Amygdala (tissue), 56 donors: ENCODE measurements at places on chromosomes 16 and 17.

DNA sequence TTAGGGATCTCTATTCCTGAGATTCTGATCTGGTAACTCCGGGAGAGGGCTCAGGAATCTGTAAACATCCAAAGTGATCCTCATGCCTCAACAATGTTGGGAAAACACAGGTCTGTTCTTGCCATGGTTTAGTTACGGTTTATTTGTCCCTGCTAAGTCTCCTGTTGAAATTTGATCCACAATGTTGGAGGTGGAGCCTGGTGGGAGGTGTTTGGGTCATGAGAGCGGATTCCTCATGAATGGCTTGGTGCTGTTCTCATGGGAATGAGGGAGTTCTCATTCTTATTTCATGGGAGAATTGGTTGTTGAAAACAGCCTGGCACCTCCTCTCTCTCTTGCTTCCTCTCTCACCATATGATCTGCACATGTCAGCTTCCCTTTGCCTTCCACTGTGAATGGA lies 608.6 kb upstream of the GOT2 start:
- DNase-seq = no peak

DNA sequence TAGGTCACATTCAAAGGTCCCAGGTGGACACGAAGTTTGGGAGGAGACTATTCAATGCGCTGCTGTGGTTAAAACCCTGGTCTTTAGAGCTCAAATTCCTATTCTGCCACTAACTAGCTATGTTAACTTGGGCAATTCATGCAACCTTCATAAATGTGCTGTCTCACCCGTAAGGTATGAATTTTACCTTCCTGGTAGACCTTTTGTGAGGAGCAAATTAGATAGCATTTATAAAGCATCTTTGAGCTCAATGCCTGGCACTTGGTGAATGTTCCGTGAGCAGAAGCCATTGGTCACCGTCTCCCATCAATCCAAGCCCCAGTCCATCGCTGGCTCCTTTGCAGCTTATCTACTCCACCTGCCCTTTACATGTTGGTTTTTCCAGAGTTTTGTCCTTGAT lies 16.6 kb downstream of the CHD9NB start:
- no peak for DNase-seq

- DNase-seq = no peak
Observed at GRCh38 chr16:58046054-58046881, 20.7 kb downstream of the MMP15 start.

GRCh38 chr16:75086281-75086680 lies 30.3 kb downstream of the LDHD start:
- DNase-seq = no peak
